IPS DF 6.9 (cell line): ENCODE measurements at places on chromosomes 2 and 18.

GRCh38 chr18:28063271-28063761 is 113.6 kb downstream of the CDH2 start:
- no peak for DNase-seq

DNA sequence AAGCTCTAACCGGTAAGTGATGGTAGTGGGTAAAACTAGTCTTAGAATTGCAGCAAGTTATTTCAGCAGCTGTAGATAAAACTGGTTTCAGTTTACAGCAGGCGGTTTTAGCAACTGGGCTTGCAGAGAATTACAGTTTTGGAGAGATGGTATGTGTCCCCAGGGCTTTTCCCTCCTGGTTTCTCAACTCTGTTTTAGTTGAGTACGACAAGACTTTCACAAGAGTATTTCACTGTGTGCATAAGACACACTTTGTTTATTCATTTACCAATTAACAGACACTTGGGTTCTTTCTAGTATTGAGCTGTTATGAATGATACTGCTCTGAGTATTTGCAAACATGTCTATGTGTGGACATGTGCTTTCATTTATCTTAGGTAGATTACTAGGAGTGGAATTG is 65.6 kb upstream of the RFX8 start:
- no peak for DNase-seq

GRCh38 chr2:137107904-137108303 is 342.6 kb downstream of the THSD7B start:
- DNase-seq, result no peak

DNA sequence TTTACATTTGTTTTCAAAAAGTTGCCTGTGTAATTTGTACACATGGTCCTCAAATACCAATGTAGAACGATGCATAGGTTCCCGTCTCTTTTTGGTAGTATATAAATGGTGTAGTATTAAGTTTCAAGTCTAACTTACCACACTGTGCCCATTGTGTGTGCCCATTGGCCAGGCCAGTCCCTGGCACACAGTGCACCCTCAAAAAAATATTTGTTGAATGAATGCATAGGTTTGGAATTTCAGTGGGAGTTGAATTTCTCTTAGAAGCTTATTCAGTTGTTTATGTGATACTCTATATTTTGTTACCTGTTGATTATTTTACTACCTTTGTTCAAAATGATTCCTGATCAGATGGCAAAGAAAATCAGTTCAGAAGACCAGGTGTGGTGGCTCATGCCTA is 30.1 kb downstream of the IDH1 start:
- no peak for DNase-seq

GRCh38 chr2:161905389-161906046 is 168.5 kb downstream of the DPP4 start:
- DNase-seq, result no peak

- no peak for DNase-seq
These were observed 62.6 kb upstream of the STK17B start for GRCh38 chr2:196233805-196234475.

DNA sequence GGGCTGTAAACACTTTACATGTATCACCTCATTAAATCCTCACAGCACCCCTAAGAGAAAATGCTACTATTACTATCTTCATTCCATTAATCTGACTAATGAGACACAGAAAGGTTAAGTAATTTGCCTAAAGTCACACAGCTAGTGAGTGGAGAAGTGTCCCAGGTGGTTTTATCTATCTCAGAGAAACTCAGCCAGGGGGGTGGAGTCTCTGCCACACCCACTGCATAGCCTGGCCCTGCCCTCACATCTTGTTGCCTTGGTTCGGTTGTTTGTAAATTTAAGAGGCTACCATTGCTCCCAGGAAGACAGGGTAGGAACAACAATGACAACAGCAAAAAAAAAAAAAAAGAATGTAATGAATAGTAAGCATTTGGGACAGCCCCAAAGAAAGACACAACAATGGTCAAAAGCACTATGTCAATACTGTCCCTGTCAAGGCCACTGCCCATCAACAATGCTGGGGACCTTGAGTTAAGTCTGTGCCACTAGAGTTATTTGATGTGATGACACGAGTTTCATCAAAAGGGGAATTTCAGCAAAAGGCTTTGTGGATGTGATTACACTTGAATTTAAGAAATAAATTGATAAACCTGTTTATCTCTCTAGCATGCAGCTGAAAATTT is 17.5 kb downstream of the CYRIA start:
- DNase-seq, result no peak

- no peak for DNase-seq
These were observed 7.2 kb upstream of the NEU4 start for GRCh38 chr2:241801611-241802420.

DNA sequence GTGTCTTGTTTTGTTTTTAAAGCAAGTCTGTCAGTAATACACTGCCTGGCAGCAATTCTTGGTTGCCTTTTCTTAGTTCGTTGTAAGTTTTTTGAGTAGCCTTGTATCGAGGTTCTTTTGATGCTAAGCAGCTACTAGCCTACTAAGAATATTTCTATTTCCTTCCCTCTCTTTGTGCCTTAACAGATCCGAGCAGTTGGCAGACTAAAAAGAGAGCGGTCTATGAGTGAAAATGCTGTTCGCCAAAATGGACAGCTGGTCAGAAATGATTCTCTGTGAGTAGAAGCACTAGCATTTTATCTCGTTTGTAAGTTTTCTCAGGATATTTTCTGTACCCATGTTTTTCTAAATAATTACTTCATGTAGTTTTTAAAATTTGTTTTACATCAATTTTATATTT is 15.1 kb downstream of the MFF start:
- no peak for DNase-seq

GRCh38 chr2:46873604-46874068 is 42.0 kb downstream of the MCFD2 start:
- DNase-seq, result no peak

DNA sequence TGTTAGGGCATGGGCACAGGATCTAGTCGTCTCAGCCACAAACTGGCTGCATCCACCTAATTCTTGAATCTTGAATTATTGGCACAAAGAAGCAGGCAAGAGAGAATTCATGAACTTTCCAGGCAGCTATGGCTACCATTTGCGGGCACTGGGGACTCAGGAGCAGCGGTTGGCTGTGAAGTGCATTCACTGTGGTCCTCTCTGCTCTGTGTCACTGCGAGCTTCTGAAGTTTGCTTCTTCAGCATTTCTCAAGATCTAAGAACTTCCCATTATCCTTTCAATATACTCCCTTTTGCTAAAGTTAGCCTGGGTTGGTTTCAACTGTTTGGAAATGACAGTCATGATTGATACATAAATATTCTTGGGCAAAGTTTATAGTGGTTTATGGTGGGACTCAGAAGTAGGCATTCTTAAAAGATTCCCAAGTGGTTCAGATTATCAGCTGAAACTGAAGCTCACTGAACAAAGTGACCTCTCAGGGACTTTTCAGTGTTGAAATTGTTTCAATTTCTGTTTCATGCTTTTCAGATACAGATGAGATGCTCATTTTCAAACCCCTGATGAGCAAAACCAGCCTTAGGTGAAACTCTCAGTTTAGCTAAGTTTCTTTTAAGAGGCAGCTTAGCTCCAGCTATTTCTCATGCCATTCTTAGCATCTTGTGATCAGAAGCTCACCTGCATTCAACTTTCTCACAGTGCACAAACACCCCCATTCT is 1258.3 kb upstream of the GYPC start:
- DNase-seq, result no peak

- no peak for DNase-seq
These were observed 928.3 kb upstream of the NRXN1 start for GRCh38 chr2:51960281-51960680.

- DNase-seq, result no peak
These were observed 69.3 kb downstream of the NCKAP5 start for GRCh38 chr2:133498662-133499585.

DNA sequence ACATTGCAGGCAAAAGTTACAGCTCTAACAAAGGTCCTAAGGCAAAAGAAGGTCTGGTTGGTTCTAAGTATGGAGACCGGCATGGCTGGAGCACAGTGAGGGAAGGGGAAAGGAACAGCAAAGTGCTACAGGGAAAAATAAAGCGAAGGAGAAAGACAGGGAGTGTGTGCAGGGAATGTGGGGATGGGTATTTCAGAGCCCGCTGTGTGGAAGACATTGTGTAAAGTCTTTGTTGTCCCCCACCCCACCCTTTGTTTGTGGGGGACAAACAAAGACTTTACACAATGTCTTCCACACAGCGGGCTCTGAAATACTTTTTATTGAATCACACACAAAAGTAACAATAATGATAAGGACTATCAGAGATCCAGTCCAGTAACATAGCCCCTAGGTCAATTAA is 28.9 kb upstream of the C2orf15 start:
- no peak for DNase-seq

DNA sequence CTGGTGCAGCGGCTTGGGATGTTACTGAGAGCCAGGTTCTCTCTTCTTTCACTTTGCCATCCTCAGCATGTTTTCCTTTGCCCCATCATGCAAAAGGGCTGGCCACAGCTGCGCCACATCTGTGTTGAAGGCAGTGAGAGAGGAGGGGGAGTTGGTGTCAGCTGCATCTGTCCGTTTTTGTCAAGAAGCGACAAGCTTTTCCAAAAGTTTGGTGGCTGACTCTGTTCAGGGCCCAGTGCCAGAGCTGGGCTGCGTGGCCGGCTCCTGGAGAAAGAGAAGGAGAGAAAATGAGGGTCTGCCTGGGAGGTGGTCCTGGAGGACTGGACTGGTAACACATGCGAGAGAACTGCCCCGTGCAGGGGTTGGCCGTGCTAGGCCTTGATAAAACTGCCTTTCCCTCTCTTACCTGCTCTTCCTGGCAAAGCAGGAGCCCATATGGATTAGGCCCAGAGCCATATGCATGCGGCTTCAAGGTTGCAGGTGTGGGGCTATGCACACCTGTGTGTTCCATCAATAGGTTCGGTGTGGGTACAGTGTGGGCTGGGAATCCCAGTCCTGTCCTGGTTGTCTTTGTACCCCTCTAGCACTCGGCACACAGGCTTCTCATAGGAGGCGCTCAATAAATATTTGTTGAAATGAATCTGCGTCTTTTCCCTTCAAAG is 9.0 kb downstream of the RNF144A start:
- DNase-seq, result no peak
